ENCODE measurements at places on chromosomes 16 and 17.

DNA sequence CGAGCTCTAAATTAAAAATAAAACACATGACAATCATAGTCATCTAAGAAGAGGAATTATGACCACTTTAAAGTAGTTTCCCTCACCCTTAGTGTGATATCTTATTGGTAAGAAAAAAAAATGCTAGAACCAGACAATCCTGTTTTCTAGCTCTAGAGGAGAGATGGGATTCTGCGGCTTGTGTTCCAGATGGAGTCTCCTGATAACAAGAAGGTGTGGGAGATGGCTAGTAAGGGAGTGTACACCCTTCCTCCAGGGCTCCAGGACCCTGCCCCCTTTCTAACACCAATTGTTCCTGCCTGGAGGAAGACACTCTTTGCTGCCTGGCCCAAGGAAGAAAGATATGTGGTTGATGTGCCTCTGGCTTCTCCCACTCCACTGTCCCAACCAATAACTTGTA lies 68.8 kb upstream of the FBXO47 start:
- DNase-seq: no peak

GRCh38 chr17:15918261-15918660 lies 26.7 kb upstream of the ADORA2B start:
- no peak for DNase-seq

DNA sequence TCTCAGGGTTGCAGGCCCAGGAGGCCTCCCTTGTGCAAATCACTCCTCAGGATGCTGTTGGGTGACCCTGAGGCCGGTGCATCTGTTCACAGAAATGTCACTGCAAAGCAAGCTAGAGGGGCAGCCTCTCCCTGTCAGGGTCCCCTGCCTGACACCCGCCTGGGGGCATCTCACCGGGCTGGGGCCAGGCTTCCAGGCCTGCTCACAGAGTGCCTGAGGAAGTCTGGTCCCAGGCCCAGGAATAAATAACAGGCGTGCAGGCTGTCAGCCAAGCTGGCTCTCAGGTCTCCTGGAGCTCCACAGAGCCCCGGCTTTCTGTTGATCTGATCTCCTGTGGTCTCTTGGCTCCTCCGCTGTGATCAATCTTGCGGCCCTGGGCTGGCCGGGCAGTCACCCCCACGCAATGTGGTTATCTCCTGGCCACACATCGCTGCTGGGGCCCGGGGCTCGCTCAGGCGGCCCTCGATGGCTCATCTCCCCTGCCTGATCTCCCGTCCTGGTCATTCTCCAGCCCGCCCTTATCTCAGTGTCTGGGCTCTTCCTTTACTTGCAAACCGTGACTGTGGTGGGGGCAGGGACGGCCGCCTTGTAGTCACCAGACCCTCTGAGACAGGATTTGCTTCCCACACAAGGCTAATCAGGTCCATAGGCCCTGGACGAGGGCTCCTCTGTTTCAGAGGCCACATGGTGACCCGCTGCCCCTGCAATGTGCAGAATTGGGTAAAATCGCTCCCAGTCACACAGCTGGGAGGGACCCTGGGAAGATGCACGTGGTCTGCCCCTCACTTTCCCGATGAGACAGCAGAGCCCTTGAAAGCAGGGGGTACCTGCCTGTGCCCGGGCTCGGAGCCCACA lies 231.2 kb upstream of the GSE1 start:
- DNase-seq: no peak

GRCh38 chr17:34755371-34755770 lies 176.0 kb downstream of the TMEM132E start:
- no peak for DNase-seq

DNA sequence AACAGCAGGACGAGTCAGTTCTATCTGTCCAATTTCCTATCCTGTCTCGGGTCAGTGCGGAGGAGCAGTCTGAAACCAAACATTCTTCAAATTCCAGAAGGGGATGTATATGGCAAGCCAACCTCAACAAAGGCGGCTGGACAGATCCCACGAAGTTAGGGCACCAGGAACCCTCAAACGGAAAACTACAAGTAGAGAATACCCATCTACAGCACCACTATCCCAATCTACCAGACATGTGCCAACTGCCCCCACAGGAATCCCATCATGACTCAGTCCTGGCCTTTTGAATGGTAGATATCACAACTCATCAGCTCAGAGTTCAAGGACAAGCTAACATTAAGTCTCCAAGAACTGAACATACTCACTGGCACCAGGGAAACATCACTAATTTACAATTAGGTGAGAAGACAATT lies 2.3 kb downstream of the NAT9 start:
- no peak for DNase-seq

- DNase-seq: no peak
Measured at GRCh38 chr16:16101585-16101984, 121.7 kb downstream of the ABCC6 start.

DNA sequence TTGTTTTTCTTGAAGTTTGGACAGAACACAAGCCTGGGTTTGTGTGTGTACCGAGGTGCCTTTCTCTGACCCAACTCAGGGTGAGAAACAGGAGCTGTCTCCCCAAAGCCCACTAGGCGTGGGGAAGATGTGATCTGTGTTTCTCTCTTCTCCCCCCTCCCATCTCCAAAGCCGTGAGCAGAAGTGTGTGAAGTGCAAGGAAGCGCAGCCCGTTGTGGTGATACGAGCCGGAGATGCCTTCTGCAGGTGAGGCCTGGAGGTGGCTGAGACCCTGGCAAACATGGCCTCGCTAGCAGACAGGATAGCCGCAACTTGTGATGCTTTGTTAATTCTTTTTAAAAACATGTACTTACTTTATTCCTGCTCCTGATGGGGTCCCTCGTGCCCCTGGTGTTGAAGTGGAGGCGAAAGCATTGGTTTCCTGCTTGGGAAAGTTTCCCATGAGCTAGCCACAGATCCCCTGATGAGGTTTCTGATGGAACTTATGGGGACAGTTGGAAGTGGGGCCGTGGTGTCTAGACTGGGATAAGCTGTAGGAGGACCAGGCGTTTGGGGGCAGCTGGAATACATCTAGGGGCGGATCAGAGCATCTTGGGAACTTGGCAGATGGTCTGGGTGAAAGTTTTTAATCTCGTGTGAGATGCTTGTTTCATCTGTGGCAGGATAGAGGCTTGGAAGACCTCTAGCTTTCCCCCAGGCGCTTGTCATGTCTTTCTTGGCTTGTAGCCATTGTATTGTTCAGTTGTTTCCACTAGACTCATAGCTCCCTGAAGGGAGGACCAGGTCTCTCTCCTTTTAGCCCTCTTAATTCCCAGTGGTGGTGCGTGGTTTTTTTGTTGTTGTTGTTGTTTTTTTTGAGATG lies 893 bp downstream of the CTU2 start:
- no peak for DNase-seq

Measured in urothelium cell line (cell line).